Stimulated activated CD8-positive, alpha-beta memory T cell treated with anti-CD3 and anti-CD28 coated beads, Interleukin-4, amount 100 ng/mL, for 1 hour (primary cell): ENCODE measurements at places on chromosomes 16 and 17.

DNA sequence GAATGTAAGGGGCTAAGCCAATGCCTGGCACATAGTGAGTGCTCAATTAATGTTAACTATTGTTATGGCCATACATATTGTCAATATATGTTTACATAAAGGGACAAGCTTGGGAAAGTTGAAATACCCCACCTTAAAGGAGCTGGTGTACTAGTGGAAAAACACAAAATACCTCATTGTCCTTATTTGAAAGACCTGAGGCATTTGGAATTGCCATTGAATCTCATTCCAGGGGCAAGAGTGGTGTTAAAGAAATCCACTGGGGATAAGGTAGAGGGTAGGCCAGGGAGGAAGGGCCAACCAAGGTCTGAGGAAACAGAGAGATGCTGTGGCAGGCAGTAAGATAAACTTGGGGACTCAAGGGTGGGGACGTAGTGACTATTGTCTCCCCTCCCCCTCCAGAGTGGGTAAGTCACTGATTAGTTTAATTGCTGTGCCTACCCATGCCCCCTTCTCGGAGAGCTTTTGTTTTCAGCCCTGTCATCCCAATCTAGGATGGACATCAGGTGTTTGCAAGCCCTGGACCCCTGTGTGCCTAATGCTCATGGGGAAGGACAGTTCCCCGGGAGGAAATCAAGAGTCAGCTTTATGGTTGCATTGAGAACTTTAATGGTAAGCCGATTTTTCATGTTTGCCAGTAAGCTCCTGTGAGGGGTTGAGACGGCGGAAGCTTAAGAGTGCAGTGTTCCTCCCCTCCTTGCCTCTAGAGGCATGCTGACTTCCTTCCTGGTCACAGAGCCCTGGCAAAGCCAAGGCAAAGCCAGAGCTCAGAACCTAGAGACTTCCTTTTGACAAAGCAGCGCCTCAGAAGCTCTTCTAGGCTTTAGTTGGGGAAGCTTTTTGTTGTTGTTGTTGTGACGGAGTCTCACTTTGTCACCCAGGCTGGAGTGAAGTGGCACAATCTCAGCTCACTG lies 2.5 kb upstream of the HEATR9 start:
- DNase-seq, result no peak

DNA sequence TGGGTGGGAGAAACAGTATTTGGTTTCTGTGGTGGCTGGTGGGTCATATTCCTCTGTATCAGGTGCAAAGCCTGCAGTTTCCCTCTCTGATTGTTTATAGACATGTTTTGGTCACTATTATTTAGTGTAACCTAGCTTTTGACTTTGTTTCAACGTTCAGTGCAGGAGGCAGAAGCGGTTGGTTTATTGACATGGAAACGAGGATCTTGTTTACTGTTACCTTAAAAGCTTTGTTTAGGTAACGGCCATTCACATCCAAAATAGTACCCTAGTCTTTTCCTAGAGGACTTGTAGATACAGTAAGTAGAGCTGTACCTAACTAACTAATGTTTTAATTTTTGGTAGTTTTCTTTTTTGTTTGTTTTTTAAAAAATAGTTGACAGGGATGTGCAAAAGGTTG lies 3.5 kb downstream of the MSI2 start:
- no peak for DNase-seq

- peak; percentile 64 for DNase-seq
Observed at GRCh38 chr17:2828397-2829038, 32.3 kb downstream of the RAP1GAP2 start.

DNA sequence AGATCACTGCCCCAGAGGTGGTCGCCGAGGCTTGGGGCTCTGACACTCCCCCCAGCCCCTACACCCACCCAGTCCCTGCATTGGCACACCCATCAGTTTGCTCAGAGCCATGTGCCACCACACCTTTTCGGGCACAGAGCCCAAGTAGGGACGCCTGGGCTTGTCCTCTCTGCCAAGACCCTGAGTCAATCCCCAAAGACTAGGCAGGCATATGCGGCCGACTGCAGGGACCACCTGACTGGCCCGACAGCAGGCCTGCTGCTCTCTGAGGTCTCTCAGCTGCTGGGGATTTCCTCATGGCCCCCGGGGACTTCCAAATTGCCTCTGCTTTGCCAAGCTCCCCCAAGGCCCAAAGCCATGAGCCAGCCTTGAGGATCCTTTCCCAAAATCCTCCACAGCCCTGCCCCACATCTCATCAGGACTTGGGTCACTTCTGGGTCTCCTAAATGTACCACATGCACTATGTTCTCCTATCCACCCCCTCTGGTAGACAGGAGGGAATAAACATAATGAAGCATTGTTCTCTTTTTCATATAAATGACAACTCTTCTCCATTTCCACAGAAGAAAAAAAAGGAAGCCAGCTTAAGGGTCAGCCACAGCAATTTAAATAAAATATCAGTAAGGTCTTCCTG lies 30.6 kb downstream of the MYO18A start:
- no peak for DNase-seq

DNA sequence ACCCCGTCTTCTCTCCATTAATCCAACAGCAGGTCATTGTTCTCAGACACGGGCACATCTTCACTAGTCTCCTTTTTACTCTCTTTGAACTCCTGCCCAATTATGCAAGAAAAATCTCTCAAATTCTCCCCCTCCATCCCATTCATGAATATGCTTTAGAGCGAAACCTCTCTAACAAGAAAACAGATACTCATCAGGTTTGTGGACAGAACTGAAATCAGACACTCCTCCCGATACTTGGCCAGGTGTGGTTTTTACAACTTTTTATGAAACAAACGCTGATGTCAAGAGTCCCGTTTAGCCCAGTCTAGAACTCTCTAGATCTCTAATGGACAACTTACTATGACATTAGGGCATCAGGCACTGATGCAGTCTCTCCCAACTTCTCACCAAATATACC lies 40.9 kb downstream of the PIK3R5 start:
- no peak for DNase-seq

DNA sequence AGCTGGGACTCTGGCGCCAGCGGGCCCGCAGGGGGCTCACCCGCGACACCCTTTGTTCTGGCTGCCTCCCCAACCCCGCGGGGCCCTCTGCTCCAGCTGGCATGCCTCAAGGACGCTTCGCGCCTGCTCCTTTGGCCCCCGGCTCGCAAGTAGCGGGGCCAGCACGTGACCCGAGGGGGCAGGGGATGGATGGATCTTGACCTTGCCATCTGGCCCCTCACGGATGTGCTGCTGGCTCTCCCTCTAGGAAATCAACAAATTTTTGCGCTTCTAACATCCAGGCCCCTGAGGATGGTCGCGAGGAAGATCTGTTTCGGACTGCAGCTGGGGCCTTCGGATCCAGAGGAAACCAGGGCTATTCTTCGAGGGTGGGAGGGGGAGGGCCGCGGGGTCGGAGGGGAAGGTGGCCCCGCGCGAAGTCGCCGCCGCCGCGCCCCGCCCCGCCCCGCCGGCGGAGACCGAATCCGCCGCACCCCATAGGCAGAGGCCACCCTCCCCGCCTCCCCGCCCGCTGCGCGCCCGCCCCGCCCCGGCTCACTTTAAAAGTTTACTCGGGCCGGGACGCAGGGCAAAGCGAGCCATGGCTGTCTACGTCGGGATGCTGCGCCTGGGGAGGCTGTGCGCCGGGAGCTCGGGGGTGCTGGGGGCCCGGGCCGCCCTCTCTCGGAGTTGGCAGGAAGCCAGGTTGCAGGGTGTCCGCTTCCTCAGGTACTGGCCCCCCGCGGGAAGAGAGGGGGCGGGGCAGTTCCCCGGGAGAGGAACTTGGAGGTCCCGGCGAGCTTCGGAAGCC lies at the start of gene ACSF2:
TSS of gene ACSF2 (plus strand) at position 537 of the 790 bp plus-strand sequence. CDS start at position 581, 44 bp downstream.
- DNase-seq, result peak; percentile 49

- no peak for DNase-seq
Observed at GRCh38 chr17:48456589-48456988, 26.6 kb upstream of the SKAP1 start.

DNA sequence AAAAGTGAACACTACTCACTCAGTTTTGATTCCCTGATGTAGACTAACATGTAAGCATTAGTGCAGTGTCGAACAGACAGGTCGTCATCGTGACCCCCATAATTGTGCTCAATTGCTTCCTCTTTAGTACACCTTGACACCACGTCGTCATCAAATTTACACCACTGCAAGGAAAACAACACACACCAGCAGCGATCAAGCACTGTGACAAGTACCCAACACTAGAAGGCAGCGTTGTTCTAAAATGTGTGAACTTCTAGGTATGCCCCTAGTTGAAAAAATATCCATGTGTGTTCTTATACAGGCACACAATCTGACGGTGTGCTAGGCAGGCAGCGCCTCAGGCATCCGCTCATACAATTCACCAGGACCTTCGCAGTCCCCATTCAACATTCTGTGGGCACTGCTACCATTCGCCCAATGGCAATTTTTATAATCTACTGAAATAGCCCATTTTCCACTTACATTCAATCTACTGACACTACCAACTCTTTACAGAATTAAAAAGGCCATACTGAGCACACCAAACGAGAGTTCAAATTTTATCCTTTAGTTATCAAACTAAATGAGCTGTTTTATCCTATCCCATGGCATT lies 23.1 kb downstream of the LITAFD start:
- DNase-seq, result no peak

- DNase-seq, result no peak
Observed at GRCh38 chr17:27241346-27241946, 52.5 kb upstream of the WSB1 start.

GRCh38 chr17:80608326-80608725 lies 63.7 kb downstream of the RPTOR start:
- DNase-seq, result no peak

DNA sequence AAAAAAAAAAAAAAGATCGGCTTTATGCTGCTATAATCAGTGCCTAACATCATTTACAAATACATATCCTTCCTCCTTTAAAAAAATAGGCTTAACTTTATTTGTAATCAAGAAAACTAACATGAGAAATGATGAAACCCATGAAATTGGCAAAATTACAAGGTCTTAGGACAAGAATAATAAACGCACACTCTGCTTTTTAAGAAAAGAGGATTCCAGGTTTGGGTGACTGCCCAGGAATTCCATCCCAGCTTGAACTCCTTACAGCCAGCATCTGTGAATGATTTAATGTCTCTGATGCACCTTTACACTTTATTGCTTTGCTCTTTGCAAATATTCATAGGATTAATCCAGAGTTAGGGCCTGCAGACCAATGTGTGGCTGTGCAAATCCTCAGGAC lies 196.0 kb downstream of the CBLN1 start:
- DNase-seq, result no peak

GRCh38 chr17:67385122-67385988 lies 8.3 kb downstream of the PITPNC1 start:
- DNase-seq, result no peak

DNA sequence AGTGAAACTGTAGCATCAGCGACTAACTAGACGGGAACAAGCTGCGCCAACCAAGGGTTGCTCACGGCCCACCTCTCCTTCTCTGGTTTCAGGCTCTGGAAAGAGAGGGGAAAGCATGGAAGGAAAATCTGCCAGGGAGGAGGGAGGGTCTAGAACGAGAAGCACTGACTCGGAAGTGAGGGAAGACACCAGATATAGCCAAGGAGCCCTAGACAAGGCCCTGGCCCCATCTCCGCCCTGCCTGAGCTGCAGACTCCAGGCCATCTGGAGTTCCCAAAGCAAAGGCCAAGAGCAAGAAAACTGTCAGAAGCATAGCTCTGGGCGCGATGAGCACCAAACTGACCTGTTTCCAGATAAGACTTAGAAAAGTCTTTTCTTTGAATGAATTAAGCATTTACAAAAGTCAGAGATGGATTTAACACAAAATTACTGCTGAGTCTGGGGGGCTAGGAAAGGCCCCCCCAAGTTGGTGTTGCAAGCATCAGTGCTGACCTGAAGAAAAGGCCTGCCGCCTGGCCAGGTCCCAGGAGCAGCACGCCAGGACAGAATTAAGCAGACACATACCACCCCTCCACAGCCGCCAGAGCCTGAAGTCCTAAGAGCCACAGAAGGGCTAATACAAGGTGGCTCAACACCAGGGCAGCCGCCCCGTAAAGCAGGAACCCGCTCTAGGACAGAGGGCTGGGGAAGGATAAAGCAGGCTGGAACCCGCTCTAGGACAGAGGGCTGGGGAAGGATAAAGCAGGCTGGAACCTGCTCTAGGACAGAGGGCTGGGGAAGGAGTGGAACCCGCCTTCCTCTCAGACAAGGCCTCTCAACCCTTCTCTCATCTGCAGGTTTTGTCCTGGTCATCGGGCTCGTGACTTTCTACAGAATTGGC lies 20.7 kb downstream of the TMEM204 start:
- DNase-seq, result no peak

DNA sequence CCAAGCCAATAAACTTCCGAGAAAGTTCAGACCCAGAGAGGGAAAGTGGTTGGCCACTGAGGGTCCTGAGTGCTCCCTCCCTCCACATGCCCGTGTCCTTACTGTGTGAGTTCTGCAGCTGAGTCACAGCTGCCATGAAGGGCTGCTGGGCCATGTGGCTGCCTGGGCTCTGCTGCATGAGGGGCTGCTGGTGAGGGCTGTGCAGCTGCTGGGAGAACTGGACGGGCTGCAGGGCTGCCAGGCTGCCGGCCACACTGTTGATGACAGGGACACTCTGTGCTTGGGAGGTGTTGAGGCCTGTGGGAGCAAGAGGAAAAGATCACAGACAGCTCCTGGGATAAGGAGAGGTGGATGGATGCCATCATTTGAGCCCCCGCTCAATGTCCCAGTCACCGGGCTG lies 44.0 kb downstream of the HNF1B start:
- no peak for DNase-seq

DNA sequence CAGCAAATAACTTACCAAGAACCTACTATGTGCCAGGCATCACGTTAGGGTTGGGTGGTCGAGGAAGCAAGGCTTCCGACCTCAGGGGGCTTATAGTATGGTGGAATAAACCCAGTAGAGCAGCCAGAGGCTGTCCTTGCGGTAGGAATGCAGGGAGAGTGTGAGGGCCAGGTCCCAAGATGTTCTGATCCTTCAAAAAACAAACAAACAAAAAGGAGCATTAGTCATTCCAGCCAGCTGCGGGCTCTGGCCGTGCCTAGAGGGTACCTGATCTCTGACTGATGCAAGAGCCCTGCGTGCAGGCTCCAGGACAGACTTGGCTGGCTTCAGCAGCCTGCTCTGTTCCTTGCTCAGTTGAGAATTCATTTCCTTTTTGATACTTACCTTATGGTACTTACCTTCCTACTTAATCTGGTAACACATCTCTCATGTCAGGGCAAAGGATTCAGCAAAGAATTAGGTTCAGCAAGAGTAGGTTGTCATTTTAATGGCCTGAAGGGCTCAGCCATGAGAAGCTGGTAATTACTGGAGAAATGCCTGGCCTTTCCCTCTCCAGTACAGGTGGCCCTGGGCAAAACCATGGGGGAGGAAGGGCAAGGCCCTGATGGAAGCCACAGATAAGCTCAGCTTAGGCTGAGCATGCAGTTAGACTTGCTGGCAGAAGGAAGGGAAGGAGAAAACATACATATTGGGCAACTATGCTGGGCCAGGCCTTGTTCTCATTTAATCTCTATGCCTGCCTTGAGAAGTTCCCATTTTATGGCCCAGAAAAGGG lies 18.4 kb downstream of the CYB5D2 start:
- DNase-seq, result no peak

GRCh38 chr16:73711406-73712080 lies 585.1 kb upstream of the PSMD7 start:
- no peak for DNase-seq

- DNase-seq, result no peak
Observed at GRCh38 chr17:1498869-1499268, 6.4 kb upstream of the MYO1C start.

- no peak for DNase-seq
Observed at GRCh38 chr16:5512014-5512413, 414.4 kb upstream of the EEF2KMT start.

GRCh38 chr17:2123375-2124251 lies 68.7 kb downstream of the HIC1 start:
- no peak for DNase-seq

GRCh38 chr17:39923836-39924690 lies 3.3 kb downstream of the ORMDL3 start:
- no peak for DNase-seq
